ENCODE measurements at places on chromosomes 6 and 20.

GRCh38 chr6:137709424-137710236, 157.4 kb upstream of the TNFAIP3 start:
- no peak for DNase-seq

DNA sequence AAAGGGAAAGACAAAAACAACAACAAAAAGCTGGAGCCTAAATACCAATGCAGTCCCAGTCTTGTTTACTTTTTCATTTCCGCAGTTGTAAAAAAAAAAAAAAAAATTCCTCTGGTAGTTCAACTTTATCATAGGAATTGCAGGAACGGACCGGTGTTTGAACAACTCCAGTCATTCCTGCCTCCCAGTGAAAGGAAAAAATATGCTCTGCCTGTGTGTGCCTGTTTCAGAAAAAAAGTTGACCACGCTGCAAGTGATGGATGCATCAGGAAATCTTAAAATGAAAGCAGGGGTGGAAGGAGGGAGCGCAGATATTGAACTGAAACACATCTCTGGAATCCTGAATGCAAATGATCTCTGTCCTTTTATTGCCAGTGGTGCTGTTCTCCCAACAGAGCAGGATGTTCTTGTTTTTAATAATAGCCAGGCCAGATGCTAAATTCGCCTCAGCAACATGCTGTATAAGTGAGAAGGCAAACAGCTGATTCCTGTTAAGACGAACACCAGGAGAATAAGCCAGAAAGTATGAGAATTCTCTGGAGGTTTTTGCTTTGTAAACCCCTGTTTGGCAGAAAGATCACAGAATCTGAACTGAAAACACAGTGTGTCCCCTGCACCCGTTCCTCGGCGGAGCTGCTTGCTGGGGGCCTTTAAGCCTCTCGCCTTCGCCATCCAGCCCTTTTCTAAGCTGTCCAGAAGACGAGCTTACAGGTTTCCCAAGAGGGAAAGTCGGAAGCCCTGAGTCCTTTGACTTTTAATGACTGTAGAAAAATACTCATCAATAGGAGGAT, 178.4 kb upstream of the SUPT3H start:
- DNase-seq: no peak

GRCh38 chr6:163780994-163781393, 366.5 kb downstream of the QKI start:
- no peak for DNase-seq

DNA sequence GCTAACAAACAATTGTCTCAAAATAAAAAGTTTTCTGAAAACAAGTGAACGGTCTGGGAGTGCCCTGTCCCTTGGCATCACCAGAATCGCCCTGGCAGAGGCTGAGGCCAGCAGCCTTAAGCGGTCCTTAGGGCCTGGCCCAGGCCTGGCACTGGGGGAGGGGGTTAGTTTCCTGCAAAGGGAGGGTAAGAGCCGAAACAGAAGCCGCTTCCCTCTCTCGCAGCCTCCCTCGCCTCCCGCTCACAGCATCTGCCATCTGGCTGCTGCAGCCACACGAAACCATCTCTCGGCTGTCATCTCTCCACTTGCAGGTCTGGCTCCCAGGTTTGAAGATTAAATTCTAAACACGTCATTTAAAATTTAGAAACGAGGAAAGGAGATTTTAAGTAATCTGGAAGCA, 31.5 kb downstream of the PMEPA1 start:
- no peak for DNase-seq

- no peak for DNase-seq
These were observed 139.1 kb upstream of the ARG1 start for GRCh38 chr6:131433927-131434326.

DNA sequence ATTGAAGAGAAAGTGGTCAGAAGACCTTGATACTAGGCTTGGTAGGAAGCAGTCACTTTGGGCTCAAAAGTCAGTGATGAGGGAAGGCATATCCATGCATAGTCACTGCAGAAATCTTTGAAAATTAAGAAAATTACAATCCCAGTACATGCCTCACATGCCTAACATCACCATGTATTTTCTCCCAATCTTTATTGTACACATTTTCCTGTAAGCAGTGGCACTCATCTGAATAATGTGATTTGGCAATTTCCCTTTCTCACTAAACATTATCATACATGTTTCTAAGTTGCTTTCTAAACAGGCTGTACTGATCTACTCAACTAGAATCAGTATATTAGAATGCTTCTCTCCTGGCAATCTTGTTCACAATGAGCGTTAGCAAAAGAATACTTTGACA, 280.7 kb upstream of the SUPT3H start:
- no peak for DNase-seq

DNA sequence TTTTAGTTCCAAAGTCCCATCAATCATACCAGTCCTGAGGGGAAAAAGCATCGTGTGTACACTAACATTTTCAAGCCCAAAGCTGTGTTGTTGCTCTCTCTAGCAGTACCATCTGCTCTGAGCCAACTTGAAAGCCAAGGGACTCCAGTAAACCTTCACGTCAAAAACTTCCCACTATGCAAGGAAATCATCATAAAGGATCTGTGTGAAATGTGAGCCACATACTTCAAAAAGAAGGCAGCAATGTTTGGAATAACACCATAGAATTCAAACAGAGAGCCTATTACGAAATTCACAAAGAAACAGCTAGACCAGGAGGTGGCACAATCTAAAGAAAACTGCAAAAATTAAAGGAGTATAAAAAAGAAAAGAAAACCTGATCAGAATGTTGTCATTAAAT, 399.8 kb upstream of the EPHA7 start:
- DNase-seq: no peak

GRCh38 chr6:148324297-148324985, 18.2 kb upstream of the SASH1 start:
- no peak for DNase-seq

- no peak for DNase-seq
These were observed 184.5 kb upstream of the MARCKS start for GRCh38 chr6:113672491-113673149.

All from activated T-helper 1 cell treated with anti-CD3 and anti-CD28 coated beads, Interleukin-2, amount 50 U/mL, for 16 hours (primary cell).